ENCODE measurements at places on chromosomes 4 and X.

- no peak for DNase-seq
These were observed 35.1 kb downstream of the MAGEB10 start for GRCh38 chrX:27842859-27843258.

DNA sequence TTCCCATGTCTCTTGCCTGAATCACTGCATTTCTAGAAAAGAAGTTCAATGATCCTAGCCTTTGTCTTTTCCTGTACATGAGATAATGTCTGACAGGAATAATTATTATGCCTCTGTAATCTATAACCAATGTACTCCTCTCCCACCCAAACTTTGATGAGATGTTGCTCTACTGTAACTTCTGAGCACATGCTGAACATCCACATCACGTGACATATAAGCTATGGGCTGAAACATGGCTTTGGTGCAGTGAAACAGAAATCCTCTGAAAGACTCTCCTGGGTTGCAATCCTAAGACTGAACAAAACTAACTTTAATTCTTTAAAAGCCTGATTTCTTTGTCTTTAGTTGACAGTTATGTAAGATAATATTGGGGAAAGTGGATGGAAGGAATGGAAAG is 1.5 kb upstream of the ADAD1 start:
- no peak for DNase-seq

- no peak for DNase-seq
These were observed 278.3 kb downstream of the TECRL start for GRCh38 chr4:64130907-64131306.

- DNase-seq: no peak
These were observed 4.0 kb downstream of the FAM114A1 start for GRCh38 chr4:38871593-38871992.

- DNase-seq: no peak
These were observed 15.6 kb downstream of the RPGR start for GRCh38 chrX:38311743-38312142.

DNA sequence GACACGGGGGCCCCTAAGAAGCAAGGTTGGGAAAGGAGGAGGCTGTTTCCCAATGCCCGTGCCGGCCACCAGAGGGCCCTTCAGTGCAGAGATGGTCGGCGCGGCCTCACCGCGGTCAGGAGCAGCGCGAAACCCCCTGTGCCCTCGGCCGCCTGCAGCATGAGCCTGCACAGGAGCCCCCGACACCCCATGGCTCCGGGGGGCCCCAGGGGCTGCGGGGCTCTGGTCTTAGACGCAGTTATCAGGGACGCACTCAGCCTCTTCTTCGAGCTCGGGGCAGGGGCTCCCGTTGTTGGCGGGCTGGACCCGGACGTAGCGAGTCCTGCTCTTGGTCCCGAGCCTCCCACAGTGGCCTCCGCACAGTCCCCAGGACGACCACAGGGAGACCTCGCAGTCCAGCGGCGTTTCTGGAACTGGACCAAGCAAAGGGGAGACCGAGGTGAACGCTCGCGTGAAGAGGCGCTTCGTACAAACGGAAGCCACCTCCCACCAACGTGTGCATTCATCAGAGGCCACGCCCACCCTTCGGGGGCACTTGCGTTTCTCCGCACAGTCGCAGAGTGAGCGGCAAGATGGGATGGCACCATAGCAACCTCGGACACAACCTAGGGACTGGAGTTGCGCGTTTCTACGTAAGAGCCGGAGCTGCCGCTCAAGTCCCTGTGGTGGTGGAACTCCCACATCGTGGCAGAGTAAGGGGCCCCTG is 5.0 kb downstream of the SPON2 start:
- peak; percentile 88 for DNase-seq

- DNase-seq: no peak
These were observed 47.3 kb upstream of the C1GALT1C1 start for GRCh38 chrX:120677004-120677652.

DNA sequence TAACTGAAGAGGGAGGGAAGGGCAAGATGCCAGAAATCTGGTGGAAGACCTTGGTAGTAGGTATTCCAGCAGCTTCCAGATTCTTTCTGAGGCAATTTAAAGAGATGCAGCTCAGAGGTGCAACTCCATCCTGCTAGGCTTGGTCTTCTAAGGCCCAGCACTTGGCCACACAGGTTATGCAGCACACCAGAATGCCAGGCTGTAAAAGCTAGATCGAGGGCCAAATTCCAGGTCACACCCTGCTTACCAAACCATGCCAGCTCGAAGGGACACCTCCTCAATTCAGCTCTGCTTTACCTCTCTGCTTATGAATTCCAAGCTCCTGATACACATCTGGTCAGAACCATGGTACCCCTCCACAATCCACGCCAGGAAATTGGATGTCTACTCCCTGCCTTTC is 19.8 kb upstream of the ATXN3L start:
- no peak for DNase-seq

GRCh38 chr4:48693856-48694574 is 86.1 kb downstream of the FRYL start:
- DNase-seq: no peak

- no peak for DNase-seq
These were observed 314.5 kb upstream of the RASGEF1B start for GRCh38 chr4:81786063-81786763.

DNA sequence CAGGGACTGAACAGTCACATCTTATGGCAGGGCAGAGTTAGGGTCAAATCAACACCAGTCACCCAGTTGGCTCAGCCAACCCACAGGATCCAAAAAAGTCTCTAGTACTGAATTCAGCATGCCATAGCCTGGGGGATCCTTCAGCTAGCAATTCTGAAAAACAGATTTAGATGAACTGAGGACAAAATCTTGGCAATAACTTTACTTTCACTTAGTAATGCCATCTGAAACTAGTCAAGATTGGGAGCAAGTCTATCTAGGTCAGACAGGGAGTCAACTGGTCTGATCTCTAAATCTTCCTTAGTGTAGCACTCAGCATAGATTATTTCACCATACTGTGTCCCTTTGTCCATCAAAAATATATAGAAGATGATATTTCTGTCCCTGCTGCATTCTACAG is 76.0 kb downstream of the HHIP start:
- DNase-seq: no peak

- no peak for DNase-seq
These were observed 46.0 kb downstream of the PCGF3 start for GRCh38 chr4:751676-752075.

GRCh38 chr4:1761130-1761689 is 31.9 kb upstream of the FGFR3 start:
- DNase-seq: no peak

DNA sequence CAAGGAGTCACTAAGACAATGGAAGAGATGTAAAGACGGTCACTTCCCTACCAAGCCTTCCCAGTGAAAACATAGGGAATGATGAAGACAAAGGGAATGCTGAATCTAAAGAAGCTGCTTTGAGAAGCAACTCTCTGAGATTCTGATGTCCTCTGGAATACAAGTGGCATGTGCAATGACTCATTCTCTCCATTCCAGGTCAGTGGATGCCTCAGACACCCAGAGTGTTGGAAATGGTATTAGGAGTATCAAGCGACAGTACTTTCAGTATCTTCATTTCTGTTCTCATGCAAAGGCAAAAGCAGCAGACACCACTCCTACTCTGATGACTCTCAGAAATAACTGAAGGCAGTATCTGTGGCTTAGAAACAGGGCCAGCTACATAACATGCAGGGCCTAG is 102.6 kb downstream of the FSTL5 start:
- no peak for DNase-seq

DNA sequence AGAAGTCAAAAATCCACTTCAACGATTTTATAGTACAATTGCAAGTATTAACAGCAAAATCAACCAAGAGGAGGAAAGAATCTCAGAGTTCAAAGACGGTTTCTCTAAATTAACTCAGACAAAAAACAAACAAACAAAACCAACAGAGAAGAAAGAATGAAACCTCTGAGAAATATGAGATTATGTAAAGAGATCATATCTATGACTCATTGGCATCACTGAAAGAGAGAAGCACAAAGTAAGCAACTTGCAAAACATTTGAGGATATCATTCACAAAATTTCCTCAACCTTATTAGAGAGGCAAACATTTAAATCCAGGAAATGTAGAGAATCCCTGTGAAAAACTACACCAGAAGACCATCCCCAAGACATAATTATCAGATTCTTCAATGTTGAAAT is 370.4 kb downstream of the INPP4B start:
- no peak for DNase-seq

GRCh38 chr4:135277068-135277979 is 1075.7 kb upstream of the PABPC4L start:
- no peak for DNase-seq

- DNase-seq: no peak
These were observed 104.1 kb upstream of the GPRIN3 start for GRCh38 chr4:89411539-89412309.

- no peak for DNase-seq
These were observed 41.2 kb downstream of the LIN54 start for GRCh38 chr4:82969414-82969813.

- DNase-seq: no peak
These were observed 14.2 kb downstream of the COX7B2 start for GRCh38 chr4:46894826-46895225.

DNA sequence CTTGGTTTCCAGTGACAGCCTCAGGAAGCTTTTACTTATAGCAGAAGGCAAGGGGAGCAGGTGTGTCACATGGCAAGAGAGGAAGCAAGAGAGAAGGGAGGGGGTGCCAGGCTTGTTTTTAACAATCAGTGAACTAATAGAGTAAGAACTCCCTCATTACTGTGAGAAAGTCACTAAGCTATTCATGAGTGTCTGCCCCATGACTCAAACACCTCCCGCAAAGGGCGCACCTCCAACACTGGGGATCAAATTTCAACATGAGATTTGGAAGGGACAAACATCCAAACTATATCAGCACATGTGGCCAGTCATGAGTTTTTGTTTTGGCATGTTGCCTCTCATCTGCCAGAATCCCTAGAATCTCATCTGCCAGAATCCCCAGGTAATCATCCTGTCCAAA is 183.5 kb upstream of the C1QTNF7 start:
- DNase-seq: no peak

DNA sequence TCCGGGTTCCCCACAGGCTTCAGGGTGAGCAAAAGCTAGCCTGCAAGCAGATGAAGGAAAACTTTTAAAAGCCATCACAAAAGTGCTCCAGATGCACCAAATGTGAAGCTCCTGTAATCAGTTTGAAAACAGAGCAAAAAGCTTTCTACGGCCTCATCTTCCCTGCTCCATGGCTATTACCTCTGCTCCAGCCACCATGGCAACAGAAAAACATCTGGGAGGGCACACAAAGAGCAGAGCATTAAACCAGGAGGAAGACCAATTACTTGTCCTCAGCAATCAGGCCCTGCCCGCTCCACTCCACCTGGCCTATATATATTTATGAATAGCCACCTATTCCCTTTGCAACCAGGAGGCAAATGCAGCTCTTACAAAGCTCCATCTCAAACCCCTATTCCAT is 33.6 kb downstream of the TMEM154 start:
- DNase-seq: peak; percentile 0

DNA sequence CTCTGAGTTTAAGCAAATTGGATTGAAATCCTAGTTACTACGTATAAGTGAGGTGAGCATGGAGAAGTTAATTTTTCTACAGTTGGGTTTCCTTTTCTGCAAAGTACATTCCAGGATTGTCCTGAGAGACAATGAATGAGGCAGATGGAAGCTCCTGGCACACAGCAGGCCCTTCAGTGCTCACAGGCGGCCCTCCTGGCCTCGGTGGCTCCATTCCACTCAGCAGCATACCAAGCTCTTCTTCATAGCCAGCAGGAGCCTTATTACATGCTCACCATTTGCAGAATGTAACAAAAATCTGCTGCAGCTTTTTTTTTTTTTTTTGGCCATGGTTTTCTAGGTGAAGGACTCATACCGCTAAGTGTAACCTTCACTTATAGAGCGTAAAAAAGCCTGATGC is 113.2 kb upstream of the FAM9B start:
- DNase-seq: no peak

DNA sequence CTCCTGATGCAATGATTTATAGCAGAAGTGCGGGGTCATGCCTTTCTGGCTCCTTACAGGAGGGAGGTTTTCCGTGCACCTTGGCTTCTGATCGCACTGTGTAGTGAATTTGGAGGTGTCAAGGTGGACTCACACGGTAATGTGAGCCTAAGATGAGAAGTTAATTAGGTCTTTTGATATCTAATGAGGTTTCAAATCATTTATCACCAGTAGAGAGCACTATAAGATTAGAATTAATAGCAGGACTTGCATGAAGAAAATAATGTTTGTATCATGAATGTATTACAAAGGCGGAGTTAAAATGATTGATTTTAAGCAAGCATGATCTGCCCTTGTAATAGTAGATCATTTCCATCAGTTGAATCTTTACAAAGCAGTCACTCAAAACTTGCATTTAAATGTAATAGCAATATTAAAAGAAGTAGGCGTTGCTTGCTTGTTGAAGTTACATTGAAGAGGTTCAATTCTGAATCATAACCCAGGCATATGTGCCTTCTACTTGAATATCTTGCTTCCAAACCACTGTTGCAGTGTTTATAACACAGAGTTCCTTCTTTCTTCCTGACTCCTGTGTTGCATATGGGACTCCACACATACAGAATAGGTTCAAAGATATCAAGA is 152.1 kb downstream of the FMR1NB start:
- DNase-seq: no peak

GRCh38 chr4:164188236-164188635 is 565.7 kb upstream of the SMIM31 start:
- DNase-seq: no peak

- no peak for DNase-seq
These were observed 1.5 kb downstream of the MAGT1 start for GRCh38 chrX:77893713-77894112.

DNA sequence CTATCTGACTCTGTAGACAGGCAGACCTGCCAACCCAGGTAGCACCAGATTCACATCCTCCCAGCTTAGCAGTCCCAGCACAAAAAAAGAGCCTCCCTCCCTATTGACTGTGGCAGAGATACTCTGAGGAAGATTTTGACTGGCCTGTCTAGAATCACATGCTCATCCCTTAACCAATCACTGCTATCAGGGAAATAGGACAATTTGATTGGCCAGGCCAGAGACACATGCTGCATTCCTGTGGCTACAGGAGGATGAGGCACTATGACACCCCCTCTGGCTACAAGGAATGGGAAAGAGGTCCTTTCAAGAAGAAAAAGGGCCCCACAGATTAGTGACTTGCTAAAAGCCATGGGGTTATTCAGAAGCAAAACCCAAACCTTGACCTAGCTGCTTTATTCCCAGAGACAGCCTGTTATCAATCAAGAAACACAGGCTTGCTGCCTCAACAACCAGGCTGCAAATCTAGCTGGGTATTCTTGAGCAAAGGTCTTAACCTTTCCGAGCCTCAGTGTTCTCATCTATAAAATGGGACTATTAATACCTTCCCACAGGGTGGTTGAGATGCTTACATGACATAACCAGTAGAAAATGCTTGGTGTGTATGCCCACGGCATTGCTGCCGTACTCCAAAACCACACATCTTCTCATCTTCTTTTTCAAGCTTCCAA is 147.6 kb downstream of the BCOR start:
- no peak for DNase-seq

- DNase-seq: no peak
These were observed 4.2 kb upstream of the CXCL1 start for GRCh38 chr4:73864961-73865360.

GRCh38 chrX:21181232-21181853 is 192.9 kb upstream of the CNKSR2 start:
- no peak for DNase-seq

DNA sequence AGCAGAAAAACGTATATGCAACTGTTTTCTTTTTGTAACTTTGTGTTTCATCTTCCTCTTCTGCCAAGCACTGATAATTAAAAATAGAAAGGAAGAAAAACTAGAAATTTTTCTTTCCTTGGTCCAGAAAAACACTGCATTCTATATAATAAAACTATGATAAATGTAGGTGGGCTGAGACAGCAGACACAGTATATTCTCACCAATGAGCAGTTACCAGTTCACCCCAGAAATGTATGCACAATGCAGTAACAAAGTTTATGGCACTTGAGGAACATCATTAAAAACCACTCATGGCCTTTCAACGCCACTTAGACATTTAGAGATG is 79.4 kb downstream of the FAT1 start:
- no peak for DNase-seq
